ENCODE measurements at places on chromosomes 3 and 15. TPM values are rescaled to one million over a fixed set of nuclear protein-coding genes. Genes with fewer than 3 reads are reported as not detected.

CEP19 gene
- 5.0 TPM for total RNA-seq

GRAMD2A gene
- 0.67 TPM for total RNA-seq

GRCh38 chr15:33400941-33401340 is 90.2 kb downstream of the RYR3 start:
- DNase-seq: no peak

GRCh38 chr3:120473389-120473788 is 22.6 kb upstream of the FSTL1 start:
- DNase-seq: no peak

DNA sequence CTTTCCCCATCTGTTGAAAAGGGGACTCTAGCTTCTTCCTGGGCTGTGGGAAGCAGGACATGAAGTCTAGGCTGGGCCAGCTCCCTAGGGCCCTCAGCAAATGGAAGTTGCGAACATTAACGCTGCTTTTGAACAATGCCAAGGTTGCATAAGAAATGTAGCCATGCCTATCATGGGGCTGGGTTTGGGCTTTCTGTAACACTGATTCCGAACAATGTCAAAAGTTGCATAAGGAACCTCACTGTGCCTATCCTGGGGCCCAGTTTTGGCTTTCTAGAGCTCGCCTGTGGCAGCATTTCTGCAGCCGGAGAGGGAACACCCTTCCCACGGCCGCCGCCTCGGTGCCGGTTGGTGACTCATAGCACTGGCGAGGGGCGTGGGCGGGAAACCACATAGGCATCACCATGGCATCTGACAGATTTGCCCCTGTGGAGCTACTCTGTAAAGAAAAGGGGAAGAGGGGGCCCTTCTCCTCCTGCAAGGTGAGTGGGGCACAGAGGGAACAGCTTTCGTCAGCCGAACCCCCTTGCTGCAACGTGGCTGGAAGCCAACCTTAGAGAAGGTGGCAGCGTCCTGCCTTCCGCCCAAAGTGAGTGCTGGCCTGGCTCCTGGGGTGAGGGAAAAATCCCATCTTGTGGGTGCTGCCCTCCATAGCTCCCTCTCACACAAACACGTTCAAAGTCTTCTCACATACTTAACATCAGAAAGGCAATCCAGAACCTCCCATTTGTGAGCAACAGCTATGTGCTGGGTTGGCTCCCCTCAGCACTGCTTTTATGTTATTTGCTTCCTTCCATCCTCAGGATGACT is 46.6 kb upstream of the ATP2B2 start:
- DNase-seq: no peak

GRCh38 chr3:69999140-70000027 is at the start of gene SAMMSON:
Gene SAMMSON, plus strand, starts transcription at chr3:69999733.
- no peak for DNase-seq

GRCh38 chr3:172125963-172126457 is 86.6 kb downstream of the FNDC3B start:
- DNase-seq: no peak
